ENCODE measurements at places on chromosomes 7 and 10. TPM values are rescaled to one million over a fixed set of nuclear protein-coding genes. Genes with fewer than 3 reads are reported as not detected.

UTF1 gene
- total RNA-seq = not detected

HYAL4 gene
- not detected for total RNA-seq

PDLIM1 gene
- 36.8 TPM for total RNA-seq

DYNC1I1 gene
- total RNA-seq = 0.81 TPM

UMAD1 gene
- total RNA-seq = 15.2 TPM

PNLIPRP3 gene
- total RNA-seq = not detected

GNGT1 gene
- total RNA-seq = not detected

ELOVL3 gene
- total RNA-seq = 2.2 TPM

MKI67 gene
- total RNA-seq = 7.0 TPM

AKR1C4 gene
- not detected for total RNA-seq

SDK1 gene
- 0.24 TPM for total RNA-seq

CDHR3 gene
- 45.3 TPM for total RNA-seq

TSPAN15 gene
- 1.3 TPM for total RNA-seq

IFIT3 gene
- total RNA-seq = 59.7 TPM

OR13A1 gene
- not detected for total RNA-seq

RNF32 gene
- 1.8 TPM for total RNA-seq

BMPER gene
- total RNA-seq = 93.3 TPM

GIMAP8 gene
- total RNA-seq = not detected

LSM5 gene
- total RNA-seq = 15.2 TPM

GPER1 gene
- total RNA-seq = 6.0 TPM

SPDYE5 gene
- 0.12 TPM for total RNA-seq

TMEM176B gene
- 0.97 TPM for total RNA-seq

PRPS1L1 gene
- not detected for total RNA-seq

NUDT13 gene
- 0.97 TPM for total RNA-seq

CPA4 gene
- 6.8 TPM for total RNA-seq

OPN4 gene
- not detected for total RNA-seq

RALA gene
- total RNA-seq = 29.7 TPM

H2AZ2 gene
- 98.4 TPM for total RNA-seq

RBM17 gene
- 24.3 TPM for total RNA-seq

EBF3 gene
- 2.7 TPM for total RNA-seq

TACR2 gene
- total RNA-seq = 0.12 TPM

HOXA3 gene
- total RNA-seq = not detected

AKR1D1 gene
- total RNA-seq = not detected

All from hair follicle dermal papilla cell (primary cell).